ENCODE measurements at places on chromosomes 5 and 9.

DNA sequence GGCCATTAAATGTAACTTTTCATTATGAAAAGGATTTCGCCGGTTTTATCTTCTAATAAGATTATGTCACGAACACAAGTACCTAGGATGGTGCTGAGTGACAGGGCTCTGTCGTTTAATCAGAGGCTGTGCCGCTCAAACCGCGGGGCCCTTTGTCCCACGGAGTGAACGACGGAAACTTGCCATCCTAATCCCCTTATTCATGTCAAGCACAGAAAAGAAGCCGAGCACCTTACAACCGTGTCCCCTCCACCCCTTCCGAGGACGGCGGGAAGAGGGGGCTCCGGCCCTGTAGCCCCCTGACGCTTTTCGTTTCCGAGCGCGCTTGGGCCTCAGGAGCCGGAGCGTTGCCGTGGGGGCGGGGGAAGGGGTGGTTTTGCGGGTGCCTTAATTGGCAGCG, 11.2 kb downstream of the LMX1B start:
- no peak for DNase-seq

GRCh38 chr9:72931437-72931836, 21.4 kb downstream of the ALDH1A1 start:
- no peak for DNase-seq

DNA sequence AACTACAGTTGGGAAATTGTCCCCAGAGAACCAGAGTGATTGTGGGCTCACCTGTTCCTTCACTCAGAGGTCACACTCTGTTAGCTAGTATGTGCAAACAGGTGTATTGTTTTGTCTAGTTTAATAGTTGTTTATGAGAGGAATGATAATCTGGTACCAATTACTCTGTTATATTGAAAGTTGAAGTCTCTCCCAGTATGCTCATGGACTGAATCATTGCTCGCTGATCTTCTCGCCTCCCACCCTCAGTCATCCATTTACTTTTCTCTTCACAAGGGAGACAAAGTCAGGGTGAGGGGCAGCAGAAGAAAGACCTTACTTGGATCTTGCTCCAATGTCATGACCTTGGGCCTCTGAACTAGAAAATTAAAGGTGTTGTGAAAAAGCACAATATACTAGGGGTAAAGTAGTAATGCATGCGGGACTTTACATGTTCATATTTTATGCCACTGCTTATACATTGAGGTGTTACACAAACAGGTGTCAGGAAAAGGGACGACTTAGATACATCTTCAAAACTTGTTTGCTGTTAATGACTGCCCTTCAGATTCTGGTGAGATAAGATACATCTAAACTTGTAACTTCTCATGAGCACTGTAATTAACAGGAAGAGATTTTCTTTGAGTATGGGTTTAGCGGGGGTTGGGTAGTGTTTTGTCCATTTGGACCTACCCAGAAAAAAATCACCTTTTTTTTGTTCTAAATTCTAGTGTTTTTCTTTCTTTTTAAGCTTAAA, 36.9 kb downstream of the LNPEP start:
- no peak for DNase-seq

DNA sequence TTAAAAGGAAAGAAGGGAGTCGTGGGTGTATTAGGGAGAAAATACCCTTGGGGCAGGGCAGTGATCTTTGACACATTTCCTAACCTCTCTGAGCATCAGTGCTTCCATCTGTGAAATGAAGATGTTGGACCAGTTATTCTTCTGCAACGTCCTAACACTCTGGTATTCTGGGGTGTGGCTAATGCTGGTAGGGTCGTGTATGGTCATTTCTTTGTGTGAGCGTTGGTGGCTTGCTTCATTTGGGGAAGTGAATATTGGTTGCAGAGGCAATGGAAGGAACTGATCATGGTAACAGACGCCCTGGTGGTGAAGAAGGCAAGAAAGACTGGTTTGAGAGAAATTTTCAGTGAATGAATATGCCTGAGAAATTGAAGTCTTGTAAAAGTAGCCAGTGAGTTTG, 67.9 kb upstream of the TTC23L start:
- DNase-seq, result no peak

GRCh38 chr5:90982576-90982975, 400.5 kb downstream of the ARRDC3 start:
- DNase-seq, result no peak

GRCh38 chr9:90526386-90526785, 116.2 kb downstream of the DIRAS2 start:
- DNase-seq, result no peak
